ENCODE measurements at places on chromosomes 6 and 20.
A peak's percentile ranks its signal among the peaks of the same experiment; 100 is the strongest.

DNA sequence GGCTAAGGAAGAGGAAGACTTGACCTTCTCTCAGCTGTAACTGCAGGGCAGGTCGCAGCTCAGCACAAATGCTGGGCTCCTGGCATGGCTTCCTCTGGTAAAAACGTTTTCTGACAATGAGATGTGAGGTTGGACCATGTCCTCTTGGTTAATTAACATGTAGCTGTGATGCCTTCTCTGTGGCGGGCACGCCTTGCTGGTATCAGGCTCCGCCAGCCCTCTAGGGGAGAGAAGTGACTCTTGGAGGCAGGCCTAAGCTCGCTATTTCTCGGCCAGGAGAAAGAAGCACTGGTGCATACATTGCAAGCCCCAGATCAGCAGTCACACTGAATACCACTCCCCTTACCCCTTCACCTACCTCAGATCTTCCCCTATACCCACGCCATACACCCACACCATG is 65.0 kb downstream of the QRSL1 start:
- no peaks in the 10 kb centered on the region for H3K36me3 ChIP-seq
- no peak overlapping the region for H3K4me3 ChIP-seq
- no peak for DNase-seq
- no peaks in the 10 kb centered on the region for H3K27me3 ChIP-seq

- peak within 1 kb of the TSS; percentile 63 for H3K4me3 ChIP-seq
- no peaks in the 10 kb centered on the region for H3K36me3 ChIP-seq
These were observed at the start of gene BHLHE23 for GRCh38 chr20:63006540-63007359. BHLHE23 (minus strand) TSS chr20:63006964; CDS start chr20:63006774, 190 bp downstream.

GRCh38 chr6:139262519-139263300 is 29.1 kb downstream of the TXLNB start:
- no peak overlapping the region for H3K4me3 ChIP-seq
- H3K36me3 ChIP-seq, result no peaks in the 10 kb centered on the region
- H3K27me3 ChIP-seq, result no peaks in the 10 kb centered on the region

- H3K27ac ChIP-seq, result no peak overlapping the region
- H3K27me3 ChIP-seq, result no peaks in the 10 kb centered on the region
- DNase-seq, result no peak
These were observed 544.7 kb upstream of the FLRT3 start for GRCh38 chr20:14882157-14882556.

DNA sequence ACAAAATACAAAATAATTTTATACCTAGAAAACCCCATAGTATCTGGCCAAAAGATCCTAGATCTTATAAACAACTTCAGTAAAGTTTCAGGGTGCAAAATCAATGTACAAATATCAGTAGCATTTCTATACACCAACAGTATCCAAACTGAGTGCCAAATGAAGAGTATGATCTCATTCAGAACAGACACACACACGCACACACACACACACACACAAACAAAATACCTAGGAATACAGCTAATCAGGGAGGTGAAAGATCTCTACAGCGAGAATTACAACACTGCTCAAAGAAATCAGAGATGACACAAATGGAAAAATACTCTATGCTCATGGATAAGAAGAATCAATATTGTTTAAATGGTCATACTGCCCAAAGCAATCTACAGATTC is 49.2 kb downstream of the TOMM6 start:
- no peak overlapping the region for H3K27ac ChIP-seq
- no peak overlapping the region for H3K4me3 ChIP-seq
- H3K27me3 ChIP-seq, result no peaks in the 10 kb centered on the region
- no peak for DNase-seq
- no peaks in the 10 kb centered on the region for H3K36me3 ChIP-seq

- no peak overlapping the region for H3K4me3 ChIP-seq
- no peaks in the 10 kb centered on the region for H3K27me3 ChIP-seq
- no peak for DNase-seq
These were observed 64.8 kb upstream of the NRSN1 start for GRCh38 chr6:24060982-24061754.

GRCh38 chr6:124812067-124812466 is 150.2 kb upstream of the RNF217 start:
- H3K27ac ChIP-seq, result no peak overlapping the region
- no peaks in the 10 kb centered on the region for H3K4me1 ChIP-seq
- no peak for DNase-seq
- H3K36me3 ChIP-seq, result no peaks in the 10 kb centered on the region

GRCh38 chr6:81938991-81939732 is 186.7 kb upstream of the TENT5A start:
- H3K27me3 ChIP-seq, result no peaks in the 10 kb centered on the region
- DNase-seq, result peak; percentile 6
- H3K36me3 ChIP-seq, result no peaks in the 10 kb centered on the region
- H3K4me1 ChIP-seq, result peaks cover 3% of the 10 kb centered on the region

DNA sequence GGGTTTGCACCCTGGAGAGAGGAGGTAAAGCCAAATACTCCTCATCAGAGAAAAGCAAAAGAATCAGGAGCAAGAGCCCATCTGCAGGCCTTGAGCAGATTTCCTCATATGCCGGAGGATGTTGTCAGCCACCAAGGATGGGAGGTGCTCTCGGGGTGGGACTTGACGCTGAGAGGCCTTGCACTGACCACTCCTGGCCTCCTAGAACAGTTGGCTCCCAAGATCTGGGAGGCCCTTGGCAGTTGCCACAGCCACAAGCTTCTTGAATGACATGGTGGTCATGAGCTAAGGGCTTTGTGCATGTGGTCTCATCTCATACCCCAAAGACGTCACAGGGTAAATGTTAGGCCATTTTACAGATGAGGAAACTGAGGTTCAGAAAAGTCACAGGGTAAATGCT is 75.2 kb upstream of the PMEPA1 start:
- no peaks in the 10 kb centered on the region for H3K36me3 ChIP-seq
- H3K27ac ChIP-seq, result no peak overlapping the region
- DNase-seq, result no peak
- H3K4me3 ChIP-seq, result no peak overlapping the region
- H3K27me3 ChIP-seq, result no peaks in the 10 kb centered on the region
- no peaks in the 10 kb centered on the region for H3K4me1 ChIP-seq

- H3K4me3 ChIP-seq, result no peak overlapping the region
- H3K27me3 ChIP-seq, result no peaks in the 10 kb centered on the region
- H3K4me1 ChIP-seq, result peaks cover 23% of the 10 kb centered on the region
- no peak overlapping the region for H3K27ac ChIP-seq
- no peaks in the 10 kb centered on the region for H3K36me3 ChIP-seq
These were observed 6.0 kb downstream of the MKKS start for GRCh38 chr20:10428008-10428407.

- H3K4me1 ChIP-seq, result no peaks in the 10 kb centered on the region
- no peak overlapping the region for H3K27ac ChIP-seq
- H3K4me3 ChIP-seq, result no peak overlapping the region
- no peak for DNase-seq
These were observed 16.9 kb upstream of the APMAP start for GRCh38 chr20:25009218-25010145.

DNA sequence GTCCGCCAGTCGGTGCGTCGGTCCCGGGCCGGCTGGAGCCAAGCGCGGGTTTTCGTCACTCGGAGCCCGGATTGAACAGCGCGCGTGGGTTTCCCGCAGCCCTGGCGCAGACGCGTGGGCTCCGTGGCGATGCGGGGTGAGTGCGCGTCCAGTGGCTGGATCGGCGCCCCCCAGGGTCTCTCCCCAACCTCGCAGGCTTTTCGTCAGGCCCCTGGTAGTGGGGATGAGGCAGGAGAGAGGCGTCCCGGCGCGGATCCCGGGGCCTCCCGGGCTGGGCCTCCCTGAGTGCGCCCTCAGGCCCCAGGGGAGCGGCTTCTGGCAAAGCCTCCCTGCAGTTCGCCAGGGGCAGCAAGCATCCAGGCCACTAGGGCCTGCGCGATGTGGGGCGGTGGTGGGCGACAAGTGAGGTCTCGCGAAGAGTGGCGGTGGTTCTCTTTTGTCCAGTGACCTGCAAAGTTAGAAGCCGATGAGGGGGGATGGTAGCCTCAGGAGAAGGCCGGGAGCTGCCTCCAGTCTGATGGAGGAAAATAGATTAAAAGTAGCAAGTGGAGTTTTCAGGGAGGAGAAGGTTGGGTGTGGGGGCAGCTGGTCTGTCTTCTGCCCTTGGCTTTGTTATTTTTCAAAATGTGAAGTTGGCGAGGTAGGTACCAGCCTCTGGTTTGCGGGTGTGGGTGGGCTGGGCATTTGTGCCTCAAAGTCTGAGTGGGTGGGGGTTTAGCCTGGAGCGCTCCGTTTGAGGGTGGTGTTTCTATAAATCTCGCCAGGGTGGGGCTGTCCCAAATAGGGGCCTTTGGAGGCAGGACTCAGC is 1.6 kb downstream of the TOX2 start:
- peak overlapping the region; percentile 63 for H3K4me3 ChIP-seq
- no peak overlapping the region for H3K27ac ChIP-seq
- DNase-seq, result peak; percentile 36

DNA sequence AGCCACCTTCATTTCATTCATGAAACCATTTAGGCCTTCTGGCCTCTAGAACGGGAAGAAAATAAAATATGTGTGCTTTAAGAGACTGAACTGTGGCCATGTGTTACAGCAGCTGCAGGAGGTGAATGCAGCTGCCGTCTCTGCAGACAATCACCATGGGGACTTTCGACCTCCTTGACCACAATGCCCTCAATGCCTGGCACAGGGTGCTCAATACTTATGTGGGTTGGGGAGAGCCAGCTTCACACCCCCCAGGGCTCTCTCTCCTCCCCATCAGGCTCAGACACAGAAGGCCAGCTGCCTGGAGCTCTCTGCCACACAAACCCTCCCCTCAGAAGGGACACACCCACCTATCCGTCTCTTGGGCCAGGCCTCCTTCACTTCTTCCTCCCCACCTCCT is 43.5 kb downstream of the ANKRD60 start:
- H3K27me3 ChIP-seq, result peaks cover 3% of the 10 kb centered on the region
- H3K36me3 ChIP-seq, result no peaks in the 10 kb centered on the region
- no peak for DNase-seq
- H3K4me1 ChIP-seq, result no peaks in the 10 kb centered on the region
- H3K27ac ChIP-seq, result no peak overlapping the region

GRCh38 chr6:129683601-129684322 is 26.2 kb downstream of the ARHGAP18 start:
- H3K36me3 ChIP-seq, result no peaks in the 10 kb centered on the region
- H3K27ac ChIP-seq, result no peak overlapping the region
- no peaks in the 10 kb centered on the region for H3K4me1 ChIP-seq
- H3K27me3 ChIP-seq, result no peaks in the 10 kb centered on the region
- H3K4me3 ChIP-seq, result no peak overlapping the region
- DNase-seq, result no peak

DNA sequence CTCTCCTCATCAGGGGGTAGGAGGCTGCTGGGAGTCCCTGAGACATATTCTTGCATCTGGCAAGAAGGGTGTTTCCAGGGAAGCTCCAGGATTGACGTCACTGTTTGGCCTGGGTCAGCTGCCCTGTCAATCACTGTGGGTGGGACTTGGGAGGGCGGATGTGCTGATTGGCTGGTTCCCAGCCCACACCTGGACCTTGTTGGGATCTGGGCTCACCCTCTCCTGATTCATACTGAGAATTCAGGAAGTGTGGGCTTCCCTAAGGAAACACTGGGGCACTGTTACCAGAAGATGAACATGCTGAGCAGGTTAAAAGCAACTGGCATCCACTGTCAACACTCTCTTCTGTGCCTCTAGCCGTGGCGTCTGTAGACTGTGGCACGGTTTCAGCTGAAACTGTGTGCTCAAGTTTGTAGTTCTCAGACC is 36.5 kb downstream of the CDH26 start:
- peak; percentile 93 for DNase-seq
- H3K27me3 ChIP-seq, result no peaks in the 10 kb centered on the region
- peaks cover 9% of the 10 kb centered on the region for H3K4me1 ChIP-seq
- peak overlapping the region; percentile 89 for H3K27ac ChIP-seq
